ENCODE measurements at places on chromosomes 12 and 14.
A peak's percentile ranks its signal among the peaks of the same experiment; 100 is the strongest.

DNA sequence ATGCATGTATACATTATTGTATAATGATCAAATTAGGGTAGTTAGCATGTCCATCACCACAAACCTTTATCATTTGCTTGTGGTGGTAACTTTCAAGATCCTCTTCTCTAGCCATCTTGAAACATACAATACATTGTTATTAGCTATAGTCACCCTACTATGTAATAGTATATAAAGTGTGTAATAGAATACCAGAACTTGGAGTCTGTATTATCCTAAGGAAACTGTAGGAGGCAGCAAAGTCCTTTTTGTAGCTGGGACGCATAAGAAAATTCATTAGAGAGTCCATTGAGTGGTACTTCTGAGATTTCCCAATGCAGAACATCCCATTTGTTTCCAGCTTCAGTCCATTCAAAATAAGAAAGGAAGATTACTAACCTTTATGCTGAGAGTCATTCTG is 325.9 kb upstream of the LRFN5 start:
- DNase-seq, result peak; percentile 7

DNA sequence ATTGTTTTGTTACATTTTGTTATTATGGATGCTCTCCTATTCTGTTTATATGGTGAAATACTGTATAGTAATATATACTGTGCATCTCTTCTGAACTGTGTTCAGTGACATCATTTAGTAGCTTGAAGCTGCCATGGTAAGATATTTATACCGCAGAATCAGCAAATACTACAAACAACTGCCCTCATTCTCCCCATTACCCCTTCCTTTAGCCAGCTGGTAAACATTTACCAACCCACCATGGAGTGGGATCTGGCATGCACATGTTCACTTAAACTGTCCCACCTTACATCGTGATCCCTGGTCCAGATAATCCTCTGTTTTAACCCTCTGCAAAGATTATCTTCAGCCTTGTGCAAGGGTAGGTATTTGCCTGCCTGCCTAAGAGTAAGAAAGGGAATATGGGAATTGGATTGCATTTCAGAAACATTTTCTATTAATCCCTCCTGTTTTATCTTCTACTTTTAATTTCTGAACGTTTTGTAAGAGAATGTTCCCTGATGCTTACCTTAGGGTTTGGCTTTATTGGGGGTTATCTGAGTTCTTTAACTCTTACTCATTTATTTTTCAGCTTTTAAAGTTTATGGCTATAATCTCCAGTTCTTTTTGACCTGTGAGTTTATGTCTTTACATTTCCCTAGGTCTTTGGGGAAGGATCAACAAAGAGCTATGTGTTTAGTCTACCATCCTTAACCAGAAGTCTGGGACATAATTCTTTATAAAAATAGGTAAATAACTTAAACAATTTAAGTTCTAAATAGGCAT is 46.5 kb downstream of the FBXO34 start:
- no peak for DNase-seq

- no peak for DNase-seq
These were observed 48.7 kb downstream of the BEGAIN start for GRCh38 chr14:100538351-100539002.

- DNase-seq, result no peak
These were observed 20.9 kb upstream of the KIF26A start for GRCh38 chr14:104117341-104118005.

DNA sequence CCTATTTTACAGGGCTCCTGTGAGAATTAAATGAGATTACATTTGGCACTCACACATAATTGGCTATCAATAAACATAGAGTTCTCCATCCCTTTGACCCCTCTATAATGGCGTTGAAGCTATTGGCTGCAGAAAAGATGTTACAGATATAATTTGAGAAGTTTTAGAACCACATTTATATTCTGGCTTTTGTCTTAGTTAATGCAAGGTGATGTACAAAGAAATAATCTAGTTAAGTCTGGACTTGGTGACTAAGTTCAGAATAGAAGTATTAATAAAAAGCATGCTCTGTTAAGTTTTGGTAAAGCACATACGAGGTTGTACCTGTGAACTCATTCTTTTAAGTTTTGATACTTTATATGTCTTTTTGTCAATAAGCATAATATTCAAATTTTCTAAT is 187.1 kb upstream of the HMGA2 start:
- DNase-seq, result no peak

DNA sequence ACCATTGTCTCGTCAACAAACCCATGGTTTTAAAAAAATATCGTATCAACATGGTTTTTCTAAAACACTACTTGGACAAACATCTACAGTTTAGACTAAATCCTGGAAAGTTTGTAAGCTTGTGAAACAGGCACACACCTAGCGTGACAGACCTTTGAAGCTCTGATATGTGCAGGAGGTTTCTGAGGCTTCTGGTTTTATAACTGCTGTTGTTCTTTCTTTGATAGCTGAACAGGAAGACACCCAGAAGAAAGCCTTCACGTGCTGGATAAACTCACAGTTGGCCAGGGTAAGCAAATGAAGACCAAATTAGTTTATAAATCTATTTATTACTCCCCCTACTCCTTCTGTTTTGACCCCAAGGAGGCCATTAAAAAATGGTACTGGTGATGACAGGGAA is 87.6 kb downstream of the SYNE2 start:
- DNase-seq, result no peak

GRCh38 chr14:26765768-26766520 is 168.1 kb upstream of the NOVA1 start:
- peak; percentile 85 for DNase-seq

DNA sequence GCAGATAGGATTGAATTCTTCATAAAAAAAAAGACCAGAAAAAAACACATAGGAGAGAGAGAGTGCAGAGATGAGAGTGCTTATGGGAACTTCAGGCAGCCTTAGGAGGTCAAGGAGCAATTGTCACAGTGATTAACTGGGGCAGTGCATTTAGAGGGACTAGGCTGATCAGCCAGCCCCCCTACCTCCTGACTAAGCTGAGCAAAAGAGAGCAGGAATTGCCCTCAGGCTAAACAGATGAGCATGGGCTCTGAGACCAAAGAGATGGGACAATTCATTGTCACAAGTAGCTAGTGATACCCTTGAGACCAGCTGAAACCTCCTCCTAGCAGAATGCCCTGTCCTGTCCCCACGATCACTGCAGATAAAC is 124.0 kb downstream of the BTG1 start:
- DNase-seq, result peak; percentile 7

DNA sequence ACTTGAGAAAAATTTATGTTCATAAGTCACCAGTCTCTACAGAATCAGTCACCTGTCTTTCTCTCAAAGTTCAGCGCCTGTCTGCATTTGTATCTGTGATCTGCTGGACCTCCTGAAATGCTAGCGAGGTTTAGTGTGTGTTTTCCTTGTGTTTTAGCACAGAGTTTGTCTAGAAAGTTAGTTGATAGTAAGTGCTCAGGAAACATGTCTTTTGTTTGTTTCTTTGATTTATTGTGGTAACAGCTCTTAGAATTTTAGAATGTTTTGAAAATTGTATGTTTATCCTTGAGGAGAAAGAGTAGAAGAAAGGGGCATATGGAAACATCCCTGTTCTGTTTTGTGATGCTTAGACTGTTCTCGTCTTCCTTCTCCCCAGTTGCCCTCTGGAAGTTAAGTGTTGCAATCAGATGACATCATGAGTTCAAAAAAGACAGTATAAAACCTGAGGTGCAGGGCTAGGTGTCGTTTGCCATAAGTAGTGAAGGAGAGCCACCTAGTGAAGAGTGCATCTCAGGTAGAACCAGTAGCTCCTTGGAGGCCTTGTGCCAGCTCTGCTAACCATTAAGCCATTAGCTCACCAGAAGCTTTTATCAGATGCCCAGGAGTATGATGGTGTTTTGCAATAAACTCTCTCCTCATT is 44.8 kb downstream of the FBXW8 start:
- no peak for DNase-seq

GRCh38 chr12:95205685-95206084 is 11.6 kb downstream of the FGD6 start:
- peak; percentile 73 for DNase-seq

All from Daoy (cell line).